Kidney glomerular epithelial cell (primary cell): ENCODE measurements at places on chromosomes 16 and 17.

- DNase-seq = peak; percentile 72
Observed at GRCh38 chr17:65931246-65932149, 260.4 kb downstream of the CEP112 start.

DNA sequence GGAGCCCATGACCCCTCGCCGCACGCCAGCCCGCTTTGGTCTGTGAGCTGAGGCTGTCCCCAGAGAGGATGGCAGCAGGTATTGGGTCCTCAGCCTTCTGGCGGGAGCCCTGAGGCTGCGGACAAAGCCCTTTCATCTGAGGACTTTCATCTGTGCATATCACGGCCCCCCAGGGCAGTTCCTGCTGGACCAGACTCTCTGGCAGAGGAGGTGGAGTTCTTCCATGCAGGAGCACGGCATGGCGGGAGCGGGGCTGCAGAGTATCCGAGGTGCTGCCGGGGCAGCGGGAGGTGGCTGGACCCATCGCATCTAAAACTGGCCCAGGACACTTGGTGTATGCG is 18.8 kb downstream of the DHX38 start:
- no peak for DNase-seq

DNA sequence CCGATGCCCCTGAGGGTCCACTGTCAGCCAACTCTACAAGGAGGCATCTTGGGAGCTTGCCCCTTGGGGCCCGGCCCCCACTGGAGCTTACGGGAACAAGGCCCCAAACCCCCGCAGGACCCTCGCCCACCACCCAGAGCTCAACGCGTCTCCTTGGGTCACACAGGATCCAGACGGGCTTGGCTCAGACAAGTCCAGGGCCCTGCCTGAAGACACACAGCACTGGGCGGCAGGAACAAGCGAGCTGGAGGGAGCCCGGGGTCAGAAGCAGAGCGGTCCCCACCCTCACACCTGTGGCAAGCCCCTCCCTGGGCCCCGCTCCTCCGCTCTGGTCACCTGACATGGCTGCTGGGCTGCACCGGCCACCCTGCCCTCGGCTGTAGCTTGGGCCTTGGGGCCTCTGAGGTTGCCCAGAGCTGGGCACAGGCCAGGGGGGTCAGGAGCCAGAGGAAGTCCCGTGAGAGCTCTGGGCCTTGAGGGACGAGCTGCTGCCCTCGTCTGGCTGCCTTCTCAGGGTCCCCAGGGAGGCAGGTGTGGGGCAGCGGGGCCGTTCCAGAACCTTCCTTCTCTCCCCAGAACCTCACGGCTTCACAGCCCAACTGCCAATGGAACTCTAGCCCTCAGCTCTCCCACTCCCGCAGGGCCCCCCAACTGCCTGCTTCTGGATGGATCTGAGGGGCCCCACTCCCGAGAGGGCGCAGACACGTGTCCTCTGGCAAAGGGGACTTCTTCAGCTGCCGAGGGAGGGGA is at the start of gene CCDC154:
Gene CCDC154, minus strand, starts transcription at position 577 of the 750 bp plus-strand sequence. Its CDS starts 234 bp downstream, at position 343.
- DNase-seq = no peak

DNA sequence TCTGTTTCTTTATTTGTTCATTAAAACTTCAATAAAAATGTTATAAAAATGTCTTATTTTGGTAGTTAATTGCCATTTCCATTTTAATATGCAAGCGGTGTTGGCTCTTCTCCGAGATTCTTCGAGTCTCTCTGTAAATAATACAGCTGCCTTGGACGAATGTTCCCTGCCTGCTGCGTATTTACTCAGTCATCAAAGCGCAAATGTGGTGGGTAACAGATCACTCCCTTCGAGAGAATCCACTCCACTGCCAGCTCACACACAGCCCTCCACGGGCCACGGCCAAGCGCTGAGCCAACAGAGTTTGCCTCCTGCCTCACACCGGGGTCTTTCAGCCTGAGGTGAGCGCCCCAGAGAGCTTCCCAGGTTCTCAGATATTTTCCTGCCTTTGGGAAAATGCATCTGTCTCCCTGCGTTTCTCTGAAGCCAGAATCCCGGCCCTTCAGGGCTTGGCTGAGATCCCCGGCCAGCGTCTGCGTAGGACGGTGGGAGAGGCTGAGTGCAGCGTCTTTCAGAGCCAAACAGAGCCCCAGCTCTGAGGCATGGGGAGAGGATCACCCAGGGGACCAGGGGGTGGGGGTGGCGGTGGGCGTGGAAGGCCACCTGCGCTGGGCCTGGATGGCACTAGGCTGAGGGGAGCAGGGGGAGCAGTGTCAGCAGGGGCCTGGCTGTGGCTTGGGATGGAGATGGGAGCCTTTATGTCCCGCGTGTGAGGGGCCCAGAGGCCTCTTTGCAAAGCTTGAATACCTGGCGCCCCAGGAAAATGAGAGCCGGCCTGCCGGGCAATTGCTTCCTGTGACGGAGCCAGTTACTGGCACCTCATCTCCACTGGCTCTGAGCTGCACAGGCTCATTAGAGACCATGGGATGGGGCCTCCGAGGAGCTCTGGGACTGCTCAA is 248.7 kb downstream of the RBFOX3 start:
- no peak for DNase-seq

- no peak for DNase-seq
Observed at GRCh38 chr17:44001461-44001920, 2.9 kb upstream of the NAGS start.

DNA sequence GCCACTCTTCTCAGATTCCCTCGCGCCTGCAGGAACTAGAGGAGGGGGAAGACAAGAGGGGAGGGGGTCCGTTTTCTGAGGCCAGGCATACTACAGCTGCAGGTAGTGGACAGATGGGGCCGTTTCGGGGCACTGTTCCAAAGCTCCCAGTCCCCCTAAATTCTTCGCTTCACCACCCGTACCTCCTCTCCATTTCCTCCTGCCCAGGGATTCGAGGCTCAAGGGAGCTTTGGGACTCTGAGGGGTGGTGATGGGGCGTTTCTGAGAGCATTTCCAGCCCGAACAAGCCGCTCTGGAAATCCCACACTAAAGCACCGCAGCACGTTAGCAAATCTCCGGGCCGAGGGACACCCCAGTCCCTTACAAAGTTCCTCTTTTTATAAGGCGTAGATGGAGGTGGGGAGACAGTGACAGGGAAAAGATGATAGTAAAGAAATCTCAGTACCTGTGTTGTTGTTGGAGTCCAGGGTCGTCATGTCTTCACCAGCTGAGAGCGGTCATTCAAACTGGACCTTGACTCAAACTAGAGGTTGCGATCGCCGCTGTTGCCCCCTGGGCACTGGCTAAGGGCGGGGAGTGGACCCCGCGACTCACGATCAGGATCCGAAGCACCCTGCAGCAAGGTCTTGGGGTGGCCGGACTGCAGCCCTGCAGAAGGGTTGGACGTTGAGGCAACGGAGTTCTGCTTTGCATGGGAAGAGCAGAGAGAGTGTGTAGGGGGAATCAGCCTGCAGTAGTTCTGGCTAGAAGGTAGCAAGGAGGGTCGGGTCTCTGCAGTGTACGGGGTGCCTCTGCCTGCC is 570 bp downstream of the NR1D1 start:
- no peak for DNase-seq

GRCh38 chr17:38453951-38454421 is 25.7 kb downstream of the ARHGAP23 start:
- peak; percentile 63 for DNase-seq

- no peak for DNase-seq
Observed at GRCh38 chr17:5049314-5049841, 14.2 kb upstream of the SLC52A1 start.

DNA sequence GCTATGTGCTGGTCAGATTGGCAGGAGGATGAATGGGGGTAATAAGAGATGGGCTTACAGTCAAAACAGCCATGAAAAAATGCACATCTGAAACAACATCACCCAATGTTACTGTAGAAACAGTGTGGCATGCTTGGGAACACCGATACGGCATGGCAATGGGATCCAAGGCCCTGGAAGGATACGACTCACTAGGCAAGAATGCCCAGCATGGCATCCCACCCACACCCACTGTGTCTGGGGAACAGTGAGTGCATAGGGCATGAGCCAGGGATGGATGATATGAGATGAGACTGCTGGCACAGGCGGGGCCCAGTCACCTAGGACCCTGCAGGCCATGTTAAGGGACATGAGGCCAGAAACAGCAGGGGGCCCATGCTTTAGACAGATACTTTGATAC is 11.5 kb downstream of the TRIM25 start:
- DNase-seq = peak; percentile 86

DNA sequence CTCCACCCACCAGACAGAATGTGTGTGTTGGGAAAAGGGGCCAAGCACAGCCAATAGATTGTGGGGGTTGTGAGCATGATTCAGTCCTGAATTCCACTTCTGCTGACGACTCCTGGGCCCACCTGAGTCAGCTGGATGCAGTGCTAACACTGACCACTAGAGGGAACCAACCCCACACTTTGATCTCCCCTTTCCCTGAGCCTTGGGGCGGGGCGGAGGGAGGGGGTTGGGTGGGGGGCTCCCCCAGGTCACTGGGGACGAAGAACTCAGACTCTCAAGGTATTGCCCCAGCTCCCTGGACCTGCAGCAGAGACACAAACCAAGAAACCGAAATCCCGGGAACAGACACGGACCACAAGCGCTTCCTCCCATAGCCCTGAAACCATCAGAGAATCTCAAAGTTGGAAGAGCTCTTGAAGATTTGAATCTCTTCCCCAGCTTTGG is 621 bp upstream of the CSHL1 start:
- peak; percentile 22 for DNase-seq

DNA sequence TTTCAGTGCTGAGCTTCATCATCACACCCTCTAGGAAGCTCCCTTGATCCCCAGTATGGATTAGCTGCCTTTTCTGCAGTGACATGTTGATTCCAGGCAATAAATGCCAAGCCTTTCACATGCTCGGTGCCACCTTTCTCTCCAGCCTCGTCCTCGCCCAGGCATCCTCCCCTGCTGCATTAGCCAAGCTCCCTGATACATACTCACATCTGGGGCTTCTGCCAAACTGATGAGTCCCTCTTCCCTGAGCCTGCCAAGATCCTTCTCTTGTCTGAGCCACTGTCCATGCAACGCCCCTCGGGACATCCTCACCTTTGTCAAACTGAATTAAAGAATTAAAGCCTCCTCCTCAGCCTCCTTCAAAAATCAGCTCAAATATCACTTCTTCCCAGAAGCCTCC is 538.5 kb upstream of the CDH11 start:
- no peak for DNase-seq

DNA sequence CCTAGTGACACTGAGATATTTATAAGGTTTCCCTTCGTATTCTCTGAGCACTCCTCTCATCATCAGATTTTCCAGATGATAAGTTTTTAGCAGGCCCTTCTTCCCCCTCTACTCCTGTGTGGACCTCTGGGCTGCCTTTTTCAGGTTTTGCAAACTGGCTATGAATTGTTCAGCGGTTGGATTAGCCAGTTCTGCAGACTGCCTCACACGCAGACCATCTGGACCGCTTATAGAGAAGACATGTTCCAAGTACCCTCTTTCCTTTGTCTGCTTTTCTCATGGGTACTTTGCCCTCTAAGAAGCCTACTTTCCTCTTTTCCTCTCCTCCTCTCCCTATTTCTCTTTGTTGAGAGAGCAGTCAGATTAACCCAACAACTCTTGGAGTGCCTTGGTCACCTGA is 111.6 kb downstream of the GRIN2A start:
- no peak for DNase-seq

DNA sequence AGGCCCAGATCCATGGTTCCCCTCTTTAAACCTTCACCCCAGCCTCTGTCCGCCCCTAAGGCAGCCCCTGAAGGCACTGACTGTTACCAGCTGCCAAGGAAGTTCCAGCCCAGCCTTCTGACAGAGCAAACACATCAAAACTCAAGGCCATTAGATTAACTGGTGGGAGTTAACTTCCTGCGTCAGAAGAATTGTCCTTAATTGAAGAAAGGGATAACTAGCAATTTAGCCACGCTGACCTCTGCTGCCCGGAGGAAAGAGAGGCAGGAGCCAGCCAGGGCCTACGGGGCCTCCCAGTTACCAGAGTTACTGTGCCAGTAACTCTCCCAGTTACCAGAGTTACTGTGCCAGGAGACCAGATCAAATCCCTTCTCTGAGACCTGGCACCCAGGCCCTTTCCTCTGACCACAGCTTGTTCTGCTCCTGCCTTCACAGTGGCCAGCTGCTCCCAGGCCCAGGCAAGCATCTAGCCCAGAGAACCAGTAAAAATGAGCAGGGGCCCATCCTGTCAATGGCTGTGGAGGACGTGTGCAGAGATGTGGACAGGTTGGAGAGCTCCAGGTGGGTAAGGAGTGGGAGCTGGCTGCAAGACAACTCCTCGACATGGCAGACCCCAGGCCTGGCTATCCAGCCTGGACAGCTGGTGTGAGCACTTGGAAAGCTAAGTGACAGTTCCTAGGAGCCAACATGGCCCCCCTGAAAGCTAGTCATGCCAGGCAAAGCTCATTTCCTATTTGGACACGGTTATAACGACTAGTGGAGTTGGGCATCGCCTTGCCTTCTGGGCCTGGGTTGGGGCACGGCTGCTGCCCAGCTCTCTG is 2.8 kb upstream of the PITPNM3 start:
- DNase-seq = no peak

DNA sequence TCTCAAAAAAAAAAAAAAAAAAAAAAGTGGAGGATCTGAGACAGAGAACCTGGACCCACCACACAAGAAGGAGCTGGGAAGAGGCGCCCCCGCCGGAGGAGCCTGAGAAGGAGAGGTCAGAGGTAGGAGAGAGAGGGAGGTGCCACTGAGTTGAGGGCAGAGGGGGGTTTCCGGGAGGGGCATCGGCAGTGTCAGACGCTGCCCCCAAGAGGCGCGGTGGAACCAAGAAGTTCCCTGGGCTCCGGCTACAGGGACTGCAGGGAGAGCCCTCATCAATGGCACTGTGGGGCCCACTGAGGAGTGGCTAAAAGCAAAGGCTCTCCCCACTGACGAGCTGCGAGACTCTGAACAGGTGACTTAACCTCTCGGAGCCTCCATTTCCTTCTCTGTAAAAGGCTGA is 4.2 kb downstream of the CCDC42 start:
- no peak for DNase-seq

GRCh38 chr17:4214157-4214556 is 49.6 kb downstream of the ANKFY1 start:
- DNase-seq = no peak

GRCh38 chr17:64781014-64781756 is 119.1 kb upstream of the SMURF2 start:
- DNase-seq = no peak

DNA sequence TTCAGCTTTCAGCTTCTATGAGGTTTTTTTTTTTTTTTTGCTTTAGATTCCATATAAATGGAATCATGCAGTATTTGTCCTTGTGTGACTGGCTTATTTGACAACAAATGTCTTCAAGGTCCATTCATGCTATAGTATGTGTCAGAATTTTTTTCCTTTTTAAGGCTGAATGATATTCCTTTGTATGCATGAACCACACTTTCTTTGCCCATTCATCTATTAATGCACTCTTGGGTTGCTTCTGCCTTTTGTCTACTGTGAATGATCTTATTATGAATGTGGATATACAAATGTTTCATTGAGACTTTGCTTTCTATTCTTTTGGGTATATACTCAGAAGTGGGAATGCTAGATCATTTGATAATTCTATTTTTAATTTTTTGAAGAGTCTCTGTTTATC is 27.0 kb upstream of the LRRC75A start:
- no peak for DNase-seq
